Cardiac fibroblast (primary cell): ENCODE measurements at places on chromosomes 1 and 21.

DNA sequence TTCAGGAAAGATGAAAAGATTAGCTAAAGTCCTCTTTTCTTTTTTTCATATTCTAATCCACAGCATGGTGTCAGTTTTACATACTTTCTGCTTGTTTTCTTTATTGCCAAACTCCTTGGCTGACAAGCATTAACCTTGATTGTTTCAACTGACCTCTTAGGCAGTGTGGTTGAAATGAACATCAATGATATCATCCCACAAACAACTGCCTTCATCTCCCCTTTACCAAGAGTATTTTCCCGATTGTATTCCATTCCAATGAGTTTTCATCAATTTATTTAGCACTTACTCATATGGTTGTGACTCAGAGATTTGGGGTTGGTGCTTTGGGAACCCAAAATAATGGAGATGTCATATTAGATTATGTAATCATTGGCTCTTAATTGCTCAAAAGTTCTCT, 71.8 kb downstream of the SPAG17 start:
- peak; percentile 53 for DNase-seq

GRCh38 chr1:90296327-90296726, 301.4 kb downstream of the ZNF326 start:
- DNase-seq: no peak

GRCh38 chr1:39141925-39142324, 62.6 kb upstream of the MACF1 start:
- peak; percentile 70 for DNase-seq

DNA sequence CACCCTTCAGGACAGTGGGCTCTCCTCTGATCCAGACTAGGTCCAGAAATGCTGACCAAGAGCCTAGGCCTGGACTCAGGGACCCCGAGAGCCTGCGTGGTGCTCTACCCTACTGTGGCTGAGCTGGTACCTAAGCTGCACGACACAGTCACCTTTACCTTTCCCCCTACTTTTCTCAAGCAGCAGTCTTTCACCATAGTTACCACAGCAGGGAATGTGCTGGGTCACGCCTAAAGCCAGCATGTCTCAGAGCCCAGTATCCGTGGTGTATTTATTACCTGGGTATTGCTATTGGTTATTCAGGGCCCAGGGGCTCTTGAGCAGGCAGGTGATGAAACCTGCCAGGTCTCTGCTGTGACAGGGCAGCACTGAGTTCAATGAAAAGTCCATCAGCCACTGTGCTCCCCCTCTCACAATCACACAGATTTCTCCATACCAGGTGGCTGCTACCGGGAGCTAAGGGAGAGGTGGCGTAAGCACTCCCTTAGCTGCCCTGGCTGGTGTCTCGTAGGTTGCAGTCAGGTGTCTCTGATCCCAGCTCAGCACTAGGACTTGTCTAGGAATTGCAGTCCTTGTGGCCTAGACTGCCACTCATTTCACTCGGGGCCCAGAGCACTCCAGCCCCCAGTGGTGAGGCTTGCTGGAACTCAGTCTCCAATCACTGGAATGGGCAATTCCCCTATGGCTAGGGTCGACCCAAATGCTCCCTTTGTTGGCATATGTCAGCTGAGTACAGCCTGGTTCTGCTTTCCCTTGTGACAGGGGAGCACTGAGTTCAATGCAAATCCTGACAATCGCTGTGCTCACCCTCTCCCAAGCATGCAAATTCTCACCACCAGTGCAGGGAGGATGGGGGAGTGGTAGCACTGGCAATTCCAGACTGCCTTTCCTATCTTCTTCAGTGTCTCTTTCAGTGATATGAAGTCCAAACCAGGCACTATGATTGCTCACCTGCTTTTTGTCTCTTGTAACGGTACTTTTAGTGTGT, 128.7 kb downstream of the PHTF1 start:
- no peak for DNase-seq

DNA sequence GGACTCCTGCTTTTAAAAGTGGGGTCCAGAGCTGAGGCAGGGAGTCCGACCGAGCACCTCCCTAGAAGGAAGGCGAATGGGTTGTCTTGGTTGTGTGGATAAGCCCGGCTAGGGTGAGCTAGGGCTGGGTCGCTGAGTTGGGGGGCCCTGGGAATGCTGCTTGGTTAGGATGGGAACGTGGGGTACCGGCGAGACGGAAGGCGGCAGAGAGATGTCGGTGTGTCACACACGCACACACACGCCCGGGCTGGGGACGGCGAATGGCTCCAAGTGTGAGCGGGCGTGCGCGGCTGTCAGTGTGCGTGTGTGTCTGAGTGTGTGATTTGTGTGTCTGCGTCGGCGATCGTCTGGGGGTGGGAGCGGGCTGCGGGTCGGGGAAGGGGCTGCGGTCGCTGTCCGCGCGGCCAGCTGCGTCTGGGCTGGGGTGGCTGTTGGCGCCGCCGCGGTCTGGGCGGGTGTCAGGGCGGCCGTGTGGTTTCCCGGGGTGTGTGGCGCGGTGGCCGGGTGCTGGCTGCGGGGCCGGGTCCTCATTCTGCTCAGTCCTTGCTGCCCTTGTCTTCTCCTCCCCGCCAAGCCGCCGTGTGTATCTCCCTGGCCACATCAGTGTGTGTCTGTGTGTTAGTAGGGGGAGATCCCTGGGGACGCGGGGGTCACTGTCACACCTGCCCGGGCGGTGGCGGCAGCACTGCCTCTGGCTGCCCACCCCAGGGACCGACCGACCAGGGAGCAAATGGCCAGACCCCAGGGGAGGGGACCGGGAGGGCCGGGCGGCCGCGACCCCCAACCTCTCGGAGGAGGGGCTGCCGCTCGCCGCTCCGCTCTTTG, 1.1 kb downstream of the EFNA3 start:
- DNase-seq: no peak

DNA sequence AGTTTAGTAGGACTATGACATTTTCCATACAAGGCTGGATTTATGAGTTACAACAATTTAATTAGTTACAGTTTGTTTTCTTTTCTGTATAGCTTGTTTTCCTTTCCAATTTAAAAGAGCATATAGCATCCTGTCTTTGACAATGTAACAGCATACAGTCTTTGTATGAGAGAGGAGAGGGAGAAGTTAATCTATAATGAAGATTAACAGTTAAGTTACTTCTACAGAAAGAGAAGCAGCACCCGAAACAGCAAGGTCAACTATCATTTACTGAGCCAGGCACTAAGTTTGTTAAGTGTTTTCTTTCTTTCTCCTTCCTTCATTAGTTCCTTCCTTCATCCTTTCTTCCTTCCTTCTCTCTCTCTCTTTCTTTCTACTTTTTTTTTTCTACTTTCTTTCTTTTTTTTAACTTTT, 52.3 kb upstream of the RAB4A start:
- no peak for DNase-seq

- peak; percentile 86 for DNase-seq
Measured at GRCh38 chr1:183870351-183871077, 65.6 kb downstream of the RGL1 start.

GRCh38 chr1:110780600-110781484, 92.1 kb upstream of the CD53 start:
- peak; percentile 80 for DNase-seq

DNA sequence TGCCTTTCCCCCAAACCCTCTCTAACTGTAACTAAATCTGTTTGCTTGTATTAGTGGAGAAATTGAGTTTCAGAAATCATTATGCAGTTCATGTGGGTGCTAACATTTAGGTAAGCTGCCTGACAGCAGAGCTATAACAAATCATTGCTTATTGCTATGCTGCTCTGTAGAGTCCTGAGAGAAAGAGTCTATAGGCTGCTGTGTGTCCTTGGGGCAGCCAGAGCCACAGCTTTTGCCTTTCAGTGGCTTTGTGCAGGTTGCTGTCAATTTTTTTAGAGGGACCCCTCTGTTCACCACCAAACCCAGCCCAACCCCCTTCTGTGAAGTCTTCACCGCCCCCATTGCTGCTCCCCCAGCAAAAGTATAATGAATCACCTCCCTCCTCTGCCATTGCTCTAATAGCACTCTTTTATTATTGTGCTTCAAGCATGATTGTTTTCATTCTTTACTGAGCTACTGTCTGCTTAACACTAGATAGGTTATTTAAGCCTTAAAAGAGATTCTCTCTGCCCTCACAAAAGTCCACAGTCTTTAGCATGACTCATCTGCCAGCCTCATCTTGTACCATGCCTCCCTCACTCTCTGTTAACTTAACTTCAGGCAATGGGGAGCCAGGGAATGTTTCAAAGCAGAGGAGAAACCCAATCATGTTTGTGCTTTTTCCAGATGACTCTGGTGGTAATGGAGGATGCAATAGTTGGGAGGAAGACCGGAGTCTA, 38.6 kb downstream of the DIRAS3 start:
- DNase-seq: peak; percentile 9

GRCh38 chr1:245301162-245301580, 146.4 kb downstream of the KIF26B start:
- DNase-seq: peak; percentile 91

- no peak for DNase-seq
Measured at GRCh38 chr1:45840704-45841103, 37.3 kb downstream of the MAST2 start.

DNA sequence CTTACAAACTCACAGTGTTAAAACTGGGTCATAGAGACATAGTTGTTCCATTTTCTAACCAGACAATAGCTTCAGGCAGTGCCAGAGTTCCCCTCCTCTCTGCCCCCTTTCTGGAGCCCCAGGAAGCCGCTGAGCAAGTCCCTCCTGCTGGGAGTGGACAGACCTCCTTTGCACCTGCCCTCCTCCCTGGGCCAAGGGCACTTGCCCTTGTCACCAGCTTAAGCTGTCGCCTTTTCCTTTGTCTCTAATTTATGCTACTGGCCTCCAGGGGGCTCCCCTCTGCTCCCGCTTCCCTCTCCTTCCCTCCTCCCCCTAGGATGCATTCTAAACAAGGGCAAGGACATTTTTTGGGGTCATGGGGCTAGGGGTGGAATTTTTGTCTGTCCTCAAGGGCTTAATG, 182.4 kb downstream of the MIS18A start:
- no peak for DNase-seq

DNA sequence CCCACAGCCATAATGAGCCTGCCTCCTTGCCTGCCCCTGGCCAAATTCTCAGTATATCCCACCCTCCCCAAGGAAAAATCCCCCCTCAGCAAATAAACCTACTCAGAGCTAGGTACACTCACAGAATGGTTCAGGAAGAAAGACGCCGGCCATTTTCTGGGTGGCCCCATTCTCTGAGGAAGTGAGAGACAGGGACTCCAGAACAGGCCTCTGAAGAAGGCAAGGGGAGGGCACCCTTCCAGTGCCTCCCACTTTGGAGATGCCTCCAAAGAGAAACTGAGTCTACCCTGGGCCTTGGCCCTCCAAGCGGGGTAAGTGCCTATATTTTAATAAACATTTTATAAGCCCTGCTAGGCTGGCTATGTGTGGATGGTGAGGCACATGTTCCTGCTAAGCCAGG, 2.3 kb downstream of the PACC1 start:
- DNase-seq: no peak

DNA sequence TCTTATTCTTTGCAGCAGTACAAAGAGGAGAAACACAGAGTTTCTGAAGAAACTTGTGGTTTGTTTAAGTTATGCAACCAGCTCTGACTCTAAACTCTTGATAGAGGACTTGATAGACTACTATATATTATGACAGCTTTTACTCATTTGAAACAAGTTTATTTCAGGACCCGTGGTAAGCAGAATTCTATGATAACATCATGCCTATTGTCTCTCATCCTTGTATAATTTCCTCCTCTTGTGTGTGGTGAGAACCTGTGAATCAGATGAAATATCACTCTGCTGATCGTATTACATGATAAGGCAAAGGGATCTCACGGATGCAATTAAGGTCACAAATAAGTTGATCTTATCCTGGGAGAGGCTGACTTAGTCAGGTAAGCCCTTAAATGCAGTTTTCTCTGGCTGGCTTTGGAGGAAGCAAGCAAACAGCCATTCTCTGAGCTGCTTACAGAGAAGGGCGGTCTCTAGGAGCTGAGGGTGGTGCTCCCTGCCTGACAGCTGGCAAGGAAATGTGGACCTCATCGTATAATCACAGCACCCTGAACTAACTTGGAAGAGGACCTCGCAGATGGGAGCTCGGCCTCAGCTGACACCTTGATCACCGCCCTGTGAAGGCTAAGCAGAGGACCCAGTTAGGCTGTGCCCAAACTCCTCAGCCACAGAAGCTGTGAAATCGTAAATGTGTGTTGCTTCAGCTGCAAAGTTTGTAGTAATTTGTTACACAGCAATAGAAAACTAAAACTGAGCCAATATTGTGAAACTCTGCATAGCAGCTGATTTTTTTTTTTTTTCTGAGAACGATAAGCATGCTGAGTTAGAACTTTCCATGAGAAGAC, 151.1 kb upstream of the DPT start:
- peak; percentile 60 for DNase-seq

- peak; percentile 52 for DNase-seq
Measured at GRCh38 chr1:97243973-97244560, 522.5 kb downstream of the PTBP2 start.
